ENCODE measurements at places on chromosomes 6 and 20. TPM values are rescaled to one million over a fixed set of nuclear protein-coding genes. Genes with fewer than 3 reads are reported as not detected.

DNA sequence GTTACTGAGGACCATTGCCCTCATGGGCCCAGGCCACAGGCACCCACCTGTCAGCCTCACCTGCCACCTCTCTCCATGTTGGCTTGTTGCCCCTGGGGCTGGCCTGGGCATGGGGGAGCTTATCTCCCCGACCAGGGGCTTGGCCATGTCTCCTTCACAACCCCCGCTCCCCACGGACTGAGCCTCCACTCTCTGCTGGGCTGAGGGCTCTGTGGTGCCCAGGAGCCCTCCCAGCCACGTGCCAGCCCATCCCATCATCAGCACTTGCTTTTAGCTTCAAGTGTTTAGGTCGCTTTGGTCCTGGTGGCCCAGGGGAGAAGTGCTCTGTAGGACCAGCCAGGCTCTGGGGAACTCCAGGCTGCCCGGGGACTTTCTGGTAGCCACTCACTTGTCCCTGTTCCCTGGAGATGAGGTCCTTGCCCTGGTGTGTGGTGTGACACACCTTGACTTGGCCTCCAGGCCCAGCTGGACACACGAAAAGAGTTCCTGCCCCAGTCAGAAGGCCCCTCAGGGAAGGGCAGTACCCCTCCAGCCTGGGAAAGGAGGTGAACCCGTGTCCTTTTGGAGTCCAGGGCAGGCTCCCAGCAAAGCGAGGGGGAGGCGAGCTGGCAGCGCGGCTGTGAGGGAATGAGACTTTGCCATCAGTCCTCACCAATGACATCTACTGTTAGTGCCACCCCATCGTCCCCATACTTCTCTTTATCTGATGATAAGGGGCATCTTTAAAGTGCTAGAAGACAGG lies 352.6 kb downstream of the ZFAND3 start:
- DNase-seq: no peak

GRCh38 chr6:40077736-40078135 lies 143.5 kb upstream of the MOCS1 start:
- DNase-seq: no peak

GRCh38 chr6:113381959-113382358 lies 475.2 kb upstream of the MARCKS start:
- DNase-seq: no peak

DNA sequence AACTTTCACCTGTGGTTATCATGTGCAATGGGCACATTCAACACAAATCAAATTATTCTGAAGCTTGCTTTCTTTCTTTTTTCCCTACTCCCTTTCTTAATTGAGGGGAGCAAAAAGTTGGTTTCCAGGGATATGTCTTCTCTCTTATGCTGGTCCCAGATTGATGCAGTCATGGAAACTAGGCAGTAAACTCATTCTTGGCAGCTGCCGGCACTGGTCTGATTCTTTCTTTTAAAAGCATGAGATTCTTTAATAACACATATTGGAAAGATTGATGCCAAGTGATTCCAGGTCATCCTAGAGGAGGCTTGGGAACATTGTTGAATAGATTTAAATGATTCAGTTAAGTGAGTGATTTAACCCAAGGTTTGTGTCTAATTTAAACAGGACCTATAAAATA lies 29.0 kb downstream of the PTPRA start:
- no peak for DNase-seq

Gene MCCD1
- not detected for total RNA-seq

Gene SUMO4
- total RNA-seq: 3.9 TPM

DNA sequence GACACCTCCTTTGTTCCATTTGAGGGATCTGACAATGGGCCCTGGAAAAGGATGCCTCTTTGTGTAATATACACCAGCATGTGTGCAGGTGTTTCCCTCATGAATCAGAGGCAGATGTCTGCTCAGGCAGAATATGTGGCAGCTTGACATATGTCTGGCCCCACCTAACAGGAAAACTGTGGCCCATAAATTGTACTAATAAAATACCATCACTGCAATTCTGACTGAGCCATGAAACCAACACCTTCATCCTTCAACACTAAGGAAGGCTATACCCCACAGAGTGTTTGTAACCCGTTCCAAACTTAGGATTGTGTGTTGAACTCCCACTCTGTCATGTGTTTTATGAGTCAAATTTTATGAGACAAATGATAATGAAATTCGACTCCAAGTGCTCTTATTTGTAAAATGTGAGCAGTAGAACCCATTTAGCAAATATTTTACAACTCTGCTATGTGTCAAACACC lies 22.7 kb downstream of the LAMA4 start:
- DNase-seq: no peak

DNA sequence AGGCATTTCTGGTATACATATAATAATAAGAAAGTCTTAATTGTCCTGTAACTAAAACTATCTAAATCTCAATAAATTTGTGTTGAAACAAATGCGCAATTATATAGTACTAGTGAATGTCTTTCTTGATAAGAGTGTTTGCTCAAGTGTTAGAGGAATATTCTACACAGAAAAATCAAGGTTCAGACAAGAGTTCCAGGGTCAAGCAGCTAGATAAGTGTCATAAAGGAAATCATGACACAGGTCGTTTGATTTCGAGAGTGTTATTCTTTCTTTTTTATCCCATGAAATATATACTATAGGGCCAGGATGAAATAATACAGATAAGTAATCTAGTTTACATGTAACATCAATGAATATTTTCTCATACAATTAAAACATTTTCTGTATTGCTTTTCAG lies 366.1 kb downstream of the UTRN start:
- DNase-seq: no peak

GRCh38 chr6:163354085-163354484 lies 60.4 kb upstream of the QKI start:
- no peak for DNase-seq
